ENCODE measurements at places on chromosomes 3 and 15.

DNA sequence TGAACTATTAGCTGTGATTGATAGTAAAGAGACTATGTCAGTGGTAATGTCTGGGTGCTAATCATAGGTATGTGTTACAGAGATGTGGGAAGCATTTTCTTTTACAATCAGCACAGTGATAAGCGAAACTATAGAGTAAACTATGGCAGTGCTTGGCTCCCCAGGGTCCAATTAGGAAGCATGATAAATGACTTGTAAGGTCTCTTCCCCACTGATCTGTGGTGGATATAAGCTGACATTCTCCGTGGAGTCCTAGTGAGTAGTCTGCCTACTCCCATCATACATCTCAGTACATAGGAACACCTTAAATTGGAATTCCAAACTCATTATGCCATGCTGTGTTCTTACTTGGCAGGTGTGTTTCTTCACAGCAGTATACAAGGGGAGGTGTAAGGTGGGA, 204.2 kb downstream of the GAP43 start:
- DNase-seq, result no peak

GRCh38 chr15:97126553-97127233, 796.2 kb downstream of the NR2F2 start:
- no peak for DNase-seq

DNA sequence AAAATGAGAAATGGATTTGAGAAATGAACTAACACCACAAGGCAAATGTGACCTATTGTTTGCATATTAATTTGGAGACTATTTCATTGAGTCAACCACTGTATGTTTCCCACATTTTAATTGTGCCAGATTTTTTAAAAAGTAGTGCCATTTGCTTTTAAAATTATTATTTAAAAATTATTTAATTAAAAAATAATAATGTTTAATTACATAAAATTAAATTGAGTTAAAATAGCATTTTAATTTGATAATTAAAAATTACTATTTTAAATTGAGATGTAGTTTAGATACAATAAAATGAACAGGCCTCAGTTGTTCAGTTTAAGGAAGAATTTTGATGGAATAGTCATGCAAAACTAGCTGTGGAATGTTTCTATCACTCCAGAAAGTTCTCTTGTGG, 62.7 kb upstream of the GATM start:
- no peak for DNase-seq

DNA sequence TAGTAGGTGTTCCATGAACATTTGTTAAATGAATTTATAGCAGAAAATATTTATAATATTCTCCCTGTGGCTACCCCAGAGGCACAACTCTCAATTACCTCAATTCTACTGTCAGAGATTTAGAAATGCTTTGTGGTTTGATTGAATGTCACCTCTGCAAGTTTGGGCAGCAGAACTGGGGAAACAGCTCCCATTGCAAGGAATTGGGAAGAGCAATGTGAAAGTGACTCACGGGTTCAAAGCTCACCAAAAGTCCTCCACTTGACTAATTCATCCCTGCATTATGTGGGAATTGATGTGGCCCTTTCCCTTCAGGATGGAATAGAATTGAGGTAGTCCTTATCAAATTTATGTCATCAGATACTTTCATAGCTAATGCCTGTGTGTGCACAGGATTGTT, 562.7 kb downstream of the MFSD1 start:
- no peak for DNase-seq

DNA sequence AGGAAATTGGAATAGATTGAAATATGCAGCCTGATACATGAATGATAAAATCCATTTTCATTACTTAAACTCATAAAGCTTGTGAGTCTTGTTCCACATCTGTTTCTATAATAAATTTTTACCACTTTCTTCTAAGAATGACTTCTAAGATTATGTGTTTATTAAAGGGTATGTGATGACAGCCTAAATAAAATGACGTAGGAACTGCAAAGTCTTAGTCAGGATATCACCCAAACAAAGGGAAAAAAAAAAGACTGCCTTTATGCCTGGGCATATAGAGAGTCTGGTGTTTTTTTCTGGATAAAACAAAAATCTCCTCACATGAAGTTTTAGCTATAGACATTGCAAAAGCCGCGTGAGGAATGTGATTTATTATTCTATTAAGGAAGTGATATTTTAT, 844.0 kb downstream of the DIPK2A start:
- no peak for DNase-seq

DNA sequence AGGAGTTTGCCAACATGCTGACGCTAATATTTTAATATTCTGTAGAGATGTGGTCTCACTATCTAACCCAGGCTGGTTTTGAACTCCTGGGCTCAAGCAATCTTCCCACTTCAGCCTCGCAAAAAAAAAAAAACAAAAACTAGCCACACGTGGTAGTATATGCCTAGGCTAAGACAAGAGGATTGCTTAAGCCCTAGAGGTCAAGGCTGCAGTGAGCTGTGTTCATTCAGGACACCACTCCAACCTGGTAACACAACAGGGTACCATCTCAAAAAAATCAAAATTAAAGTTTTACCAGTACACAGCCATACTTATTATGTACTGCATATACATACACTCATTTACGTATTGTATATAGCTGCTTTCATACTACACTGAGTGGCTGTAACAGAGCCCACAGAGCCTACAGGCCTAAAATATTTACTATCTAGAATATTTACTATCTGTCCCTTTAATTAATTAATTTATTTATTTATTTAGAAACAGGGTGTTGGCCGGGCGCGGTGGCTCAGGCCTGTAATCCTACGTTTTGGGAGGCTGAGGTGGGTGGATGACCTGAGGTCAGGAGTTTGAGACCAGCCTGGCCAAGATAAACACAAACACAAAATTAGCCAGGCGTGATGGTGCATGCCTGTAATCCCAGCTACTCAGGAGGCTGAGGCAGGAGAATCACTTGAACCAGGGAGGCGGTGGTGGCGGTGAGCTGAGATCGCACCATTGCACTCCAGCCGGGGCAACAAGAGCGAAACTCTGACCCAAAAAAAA, 23.2 kb downstream of the SMARCC1 start:
- no peak for DNase-seq

DNA sequence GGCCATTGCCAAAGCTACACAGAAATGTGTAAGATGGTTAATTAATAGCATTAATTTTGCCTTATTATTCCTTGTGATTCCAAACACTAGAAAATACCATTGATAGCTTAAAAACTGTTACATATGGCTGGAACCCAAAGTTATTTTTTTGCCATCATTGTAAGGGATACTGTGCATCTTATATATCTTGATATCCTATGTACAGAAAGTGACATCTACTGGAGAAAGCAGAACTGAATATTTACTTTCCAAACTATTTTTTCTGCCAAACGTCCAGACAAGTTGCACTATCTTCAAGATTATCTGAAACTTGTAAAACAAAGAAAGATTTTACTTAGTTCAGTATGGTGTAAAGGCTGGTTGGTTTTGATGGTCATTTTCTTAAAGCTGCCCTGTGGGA, 33.3 kb upstream of the MEIS2 start:
- DNase-seq, result no peak

DNA sequence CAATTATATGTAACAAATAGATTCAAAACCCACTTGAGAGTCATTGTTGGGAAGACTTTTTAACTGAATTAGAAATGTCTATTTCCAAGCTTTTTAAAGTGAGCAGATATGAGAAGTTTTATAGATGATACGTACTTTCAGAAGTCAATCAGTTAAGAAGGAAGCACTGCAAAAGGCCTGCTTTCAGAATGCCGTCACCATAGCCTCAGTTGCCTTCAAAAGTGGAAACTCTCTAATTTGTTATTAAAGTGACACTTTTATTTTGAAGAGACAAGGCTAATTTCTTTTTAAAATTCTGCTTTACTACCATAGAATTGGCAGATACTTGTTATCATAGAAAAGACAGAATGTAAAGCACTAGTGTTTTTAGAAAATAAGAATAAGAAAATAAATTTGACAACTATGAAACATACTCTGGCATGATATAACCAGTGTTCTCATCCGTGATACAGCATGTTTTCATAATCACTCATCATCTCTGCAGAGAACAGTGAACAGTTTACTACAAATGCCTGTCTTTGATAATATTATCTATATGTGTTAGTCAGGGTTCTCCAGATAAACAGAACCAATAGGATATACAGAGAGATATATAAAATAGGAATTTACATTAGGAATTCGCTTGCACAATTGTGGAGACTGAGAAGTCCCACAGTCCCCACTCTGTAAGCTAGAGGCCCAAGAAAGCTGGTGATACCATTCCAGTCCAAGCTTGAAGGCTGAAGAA, 7.0 kb upstream of the PLD1 start:
- no peak for DNase-seq

- no peak for DNase-seq
Observed at GRCh38 chr15:53128652-53129051, 338.5 kb upstream of the ONECUT1 start.

DNA sequence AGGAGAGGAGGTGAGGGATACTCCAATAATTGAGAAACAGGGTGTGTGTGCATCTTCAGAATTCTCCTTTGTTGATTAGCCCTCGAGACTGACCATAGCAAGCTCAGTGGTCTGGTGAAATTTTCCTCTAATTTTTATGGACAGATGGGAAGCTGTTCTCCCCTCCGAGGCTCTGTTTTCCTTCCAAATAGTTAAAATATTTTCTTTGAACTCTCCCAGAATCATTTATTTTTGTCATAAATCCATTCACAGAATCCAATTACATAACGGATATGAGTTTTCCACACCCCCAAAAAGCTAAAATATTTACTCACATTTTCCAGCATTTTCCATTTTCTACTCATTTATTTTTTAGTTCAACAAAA, 36.5 kb downstream of the QTRT2 start:
- DNase-seq, result no peak

- DNase-seq, result no peak
Observed at GRCh38 chr15:64690578-64691296, 84.7 kb downstream of the RBPMS2 start.

Data from GM06990 (cell line).